ENCODE measurements at places on chromosomes 2 and 18.

GRCh38 chr2:242085941-242086621 is 216.6 kb downstream of the RTP5 start:
- DNase-seq, result peak; percentile 86

GRCh38 chr2:181770150-181770549 is 89.8 kb upstream of the NEUROD1 start:
- no peak for DNase-seq

DNA sequence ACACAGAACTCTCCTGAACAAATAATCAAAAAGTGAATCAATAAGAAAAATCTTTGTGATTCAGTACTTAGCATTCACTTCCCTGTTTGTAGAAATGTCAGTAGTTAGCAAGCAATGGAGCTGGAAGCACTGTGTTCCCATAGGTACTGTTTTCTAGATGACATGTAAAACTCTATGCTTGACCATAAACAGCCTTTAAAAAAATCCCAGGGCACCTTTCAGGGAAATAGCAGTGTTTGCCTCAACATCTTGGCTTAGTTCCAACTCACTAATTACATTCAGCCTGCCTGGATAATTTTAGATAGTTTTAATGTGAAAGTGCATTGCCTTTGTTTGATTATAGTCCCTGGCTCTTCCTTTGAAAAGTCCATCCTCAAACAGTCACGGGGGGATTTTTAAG is 721.8 kb downstream of the ERBB4 start:
- no peak for DNase-seq

DNA sequence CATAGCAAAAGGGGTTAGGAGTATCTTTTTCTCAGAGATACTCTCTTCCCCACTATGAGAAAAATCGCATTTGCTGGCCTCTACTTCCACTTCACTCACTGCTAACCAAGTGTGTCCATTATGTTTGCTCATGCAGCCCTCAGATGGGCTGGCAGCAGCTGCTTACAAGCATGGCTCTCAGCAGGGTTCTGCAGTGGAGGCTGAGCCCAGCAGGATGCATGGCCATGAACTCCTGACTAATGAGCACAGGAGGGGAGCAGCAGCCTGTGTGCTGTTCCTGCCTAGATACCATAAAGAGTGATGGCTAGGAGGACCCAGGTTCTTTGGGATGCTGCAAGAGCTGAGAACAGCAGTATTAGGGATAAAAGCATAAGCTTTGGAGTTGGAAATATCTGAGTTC is 316.9 kb upstream of the THSD7B start:
- DNase-seq, result no peak

DNA sequence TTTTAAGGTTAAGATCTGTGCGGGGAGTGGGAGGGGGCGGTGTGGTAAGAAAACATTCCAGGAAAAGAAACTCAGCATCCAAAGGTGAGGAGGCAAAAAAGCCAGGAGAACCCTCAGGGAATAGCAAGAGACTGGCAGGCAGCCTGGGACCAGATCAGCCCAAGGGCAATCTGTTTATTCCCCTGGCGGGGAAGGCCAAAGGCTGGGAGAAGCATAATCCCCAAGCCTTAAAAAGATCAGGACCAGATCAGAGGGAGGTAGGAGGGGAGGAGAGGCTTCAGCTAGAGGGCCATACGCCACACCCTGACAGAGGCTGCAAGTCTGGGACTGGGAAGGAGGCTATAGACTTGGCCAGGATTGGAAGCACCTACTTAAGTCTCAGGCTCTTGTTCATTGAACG is 163.0 kb upstream of the PXDN start:
- DNase-seq, result no peak

Measured in B cell (primary cell).